ENCODE measurements at places on chromosomes 12 and 14.

DNA sequence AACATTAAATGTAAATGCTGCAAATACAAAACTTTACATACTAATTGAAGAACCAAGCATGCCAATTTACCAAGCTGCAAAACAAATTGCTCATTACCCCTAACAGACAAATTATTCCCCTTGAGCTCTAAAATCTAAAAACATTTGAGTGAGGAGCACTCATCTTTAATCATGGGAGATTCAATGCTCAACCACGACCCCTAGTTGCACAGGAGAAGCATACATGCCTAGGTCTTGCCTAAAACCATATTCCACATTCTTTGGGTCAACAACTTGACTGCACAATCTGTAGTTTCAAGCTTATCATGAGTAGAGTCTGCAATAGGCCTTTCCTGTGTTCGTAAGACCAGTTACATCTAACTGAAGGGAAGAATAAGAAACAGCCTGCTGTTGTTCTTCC is 69.7 kb downstream of the MGAT4C start:
- DNase-seq: no peak

- no peak for DNase-seq
Observed at GRCh38 chr12:40552868-40553267, 139.4 kb upstream of the CNTN1 start.

DNA sequence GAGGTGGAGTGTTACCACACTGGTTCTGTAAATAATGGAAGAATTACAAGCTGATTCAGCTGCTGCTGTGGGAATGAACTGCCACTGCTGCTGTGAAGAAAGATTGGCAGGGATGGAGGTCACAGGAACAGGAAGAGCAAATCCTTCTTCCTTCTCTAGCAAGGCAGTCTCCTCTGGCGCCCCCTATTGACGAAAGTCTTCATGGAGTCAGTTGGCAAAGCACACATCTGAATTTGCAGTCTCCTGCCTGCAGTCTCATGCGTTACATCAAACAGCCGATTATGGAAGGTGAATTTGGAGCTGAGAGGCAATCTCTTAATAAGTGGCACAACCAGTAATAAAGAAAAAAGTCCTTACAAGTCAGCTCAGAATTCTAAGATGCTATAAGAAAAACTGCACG is 106.0 kb upstream of the TMTC1 start:
- DNase-seq: no peak

DNA sequence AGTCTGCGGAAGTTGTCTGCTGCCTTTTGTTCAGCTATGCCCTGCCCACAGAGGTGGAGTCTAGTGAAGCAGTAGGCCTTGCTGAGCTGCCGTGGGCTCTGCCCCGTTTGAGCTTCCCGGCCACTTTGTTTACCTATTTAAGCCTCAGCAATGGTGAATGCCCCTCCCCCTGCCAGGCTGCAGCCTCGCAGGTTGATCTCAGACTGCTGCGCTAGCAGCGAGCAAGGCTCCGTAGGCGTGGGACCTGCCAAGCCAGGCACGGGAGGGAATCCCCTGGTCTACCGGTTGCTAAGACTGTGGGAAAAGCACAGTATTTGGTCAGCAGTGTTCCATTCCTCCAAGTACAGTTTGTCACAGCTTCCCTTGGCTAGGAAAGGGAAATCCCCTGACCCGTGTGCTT is 143.6 kb downstream of the DYRK2 start:
- DNase-seq: no peak

DNA sequence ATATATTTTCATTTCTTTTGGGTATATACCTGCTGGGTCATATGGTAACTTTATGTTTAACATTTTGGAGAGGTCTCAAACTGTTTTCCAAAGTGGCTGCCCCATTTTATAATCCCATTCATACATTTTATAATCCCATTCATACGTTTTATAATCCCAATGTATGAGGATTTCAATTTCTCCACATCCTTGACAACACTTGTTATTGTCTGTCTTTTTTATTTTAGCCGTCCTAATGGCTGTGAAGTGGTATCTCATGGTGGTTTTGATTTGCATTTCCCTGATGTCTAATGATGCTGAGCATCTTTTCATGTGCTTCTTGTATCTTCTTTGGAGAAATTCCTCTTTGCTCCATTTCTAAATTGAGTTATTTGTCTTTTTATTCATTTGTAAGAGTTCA is 6.7 kb upstream of the CFL2 start:
- DNase-seq: no peak

GRCh38 chr12:121468499-121468801 is 68.5 kb downstream of the RNF34 start:
- no peak for DNase-seq

GRCh38 chr12:12892681-12893141 is 1.3 kb downstream of the GPRC5A start:
- DNase-seq: no peak

GRCh38 chr12:61848893-61849292 is 411.3 kb upstream of the USP15 start:
- no peak for DNase-seq

GRCh38 chr12:25730489-25731349 is 177.6 kb upstream of the LMNTD1 start:
- no peak for DNase-seq

DNA sequence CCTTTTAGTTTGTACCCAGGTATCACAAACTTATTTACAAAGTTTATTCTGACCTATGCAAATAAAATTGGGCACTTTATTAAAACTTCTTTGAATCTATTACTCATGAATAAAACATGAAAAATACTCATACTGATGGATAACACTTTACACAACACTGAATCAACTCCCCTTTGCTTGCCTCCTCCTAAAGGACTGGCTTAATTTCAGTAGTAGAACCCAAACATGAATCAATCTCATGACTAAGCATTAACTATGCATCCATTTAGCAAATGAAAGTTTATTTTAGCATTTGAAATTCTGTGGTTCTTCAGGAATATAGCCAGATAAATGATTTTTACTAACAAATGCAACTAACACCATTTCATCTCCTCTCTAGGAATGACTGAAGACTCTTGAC is 32.4 kb downstream of the DENND5B start:
- no peak for DNase-seq

- no peak for DNase-seq
Observed at GRCh38 chr14:21880918-21881317, 207.3 kb upstream of the OR4E1 start.

GRCh38 chr12:46260913-46261476 is 7.8 kb downstream of the SLC38A1 start:
- no peak for DNase-seq

- no peak for DNase-seq
Observed at GRCh38 chr14:71105177-71105576, 197.9 kb downstream of the PCNX1 start.

DNA sequence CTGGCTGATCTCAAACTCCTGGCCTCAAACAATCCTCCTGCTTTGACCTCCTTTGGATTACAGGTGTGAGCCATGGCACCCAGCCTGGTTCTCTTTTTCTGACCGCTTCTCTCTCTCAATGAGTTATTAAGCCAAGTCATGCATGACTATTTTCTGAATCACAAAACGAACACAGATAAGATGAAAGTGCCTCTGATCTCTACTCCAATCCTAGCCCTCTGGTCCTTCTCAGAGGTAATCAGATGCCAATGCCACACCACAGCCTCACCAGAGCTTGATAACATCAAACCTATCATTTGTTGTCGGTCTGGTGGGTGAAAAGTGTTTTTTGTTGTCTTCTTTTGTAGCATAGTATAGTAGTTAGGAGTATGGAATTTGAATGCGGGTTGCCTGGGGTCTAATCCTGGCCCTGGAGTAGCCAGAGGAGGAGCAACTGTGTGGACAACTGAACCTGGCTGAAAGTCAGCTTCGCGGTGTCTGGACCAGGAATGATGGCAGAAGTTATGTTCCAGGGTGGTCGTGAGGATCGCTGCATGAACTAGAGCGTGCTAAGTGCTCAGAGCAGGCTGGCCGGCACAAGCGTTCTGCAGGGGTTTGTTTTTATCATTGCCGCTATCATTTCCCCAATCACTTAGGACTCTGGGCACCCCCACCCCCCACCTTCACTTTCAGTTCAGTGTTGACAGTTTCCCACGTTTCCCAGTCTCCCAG is 77.9 kb downstream of the SPRING1 start:
- no peak for DNase-seq

DNA sequence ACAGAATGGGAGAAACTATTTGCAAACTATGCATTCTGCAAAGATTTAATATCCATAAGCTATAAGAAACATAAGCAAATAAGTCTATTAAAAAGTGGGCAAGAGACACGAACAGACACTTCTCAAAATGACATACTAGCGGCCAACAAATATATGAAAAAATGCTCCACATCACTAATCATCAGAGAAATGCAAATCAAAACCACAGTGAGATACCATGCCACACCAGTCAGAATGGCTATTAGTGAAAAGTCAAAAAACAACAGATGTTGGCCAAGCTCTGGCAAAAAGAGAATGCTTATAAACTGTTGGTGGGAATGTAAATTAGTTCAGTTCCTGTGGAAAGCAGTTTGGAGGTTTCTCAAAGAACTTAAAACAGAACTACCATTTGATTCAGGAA is 121.3 kb downstream of the KCNMB4 start:
- no peak for DNase-seq

GRCh38 chr12:3552726-3553045 is 61.7 kb downstream of the PRMT8 start:
- no peak for DNase-seq

- DNase-seq: no peak
Observed at GRCh38 chr12:88860851-88861250, 280.6 kb upstream of the KITLG start.

- DNase-seq: peak; percentile 2
Observed at GRCh38 chr12:127677537-127678131, 589.3 kb upstream of the TMEM132C start.

GRCh38 chr12:122467983-122468382 is 32.7 kb downstream of the ZCCHC8 start:
- DNase-seq: no peak

DNA sequence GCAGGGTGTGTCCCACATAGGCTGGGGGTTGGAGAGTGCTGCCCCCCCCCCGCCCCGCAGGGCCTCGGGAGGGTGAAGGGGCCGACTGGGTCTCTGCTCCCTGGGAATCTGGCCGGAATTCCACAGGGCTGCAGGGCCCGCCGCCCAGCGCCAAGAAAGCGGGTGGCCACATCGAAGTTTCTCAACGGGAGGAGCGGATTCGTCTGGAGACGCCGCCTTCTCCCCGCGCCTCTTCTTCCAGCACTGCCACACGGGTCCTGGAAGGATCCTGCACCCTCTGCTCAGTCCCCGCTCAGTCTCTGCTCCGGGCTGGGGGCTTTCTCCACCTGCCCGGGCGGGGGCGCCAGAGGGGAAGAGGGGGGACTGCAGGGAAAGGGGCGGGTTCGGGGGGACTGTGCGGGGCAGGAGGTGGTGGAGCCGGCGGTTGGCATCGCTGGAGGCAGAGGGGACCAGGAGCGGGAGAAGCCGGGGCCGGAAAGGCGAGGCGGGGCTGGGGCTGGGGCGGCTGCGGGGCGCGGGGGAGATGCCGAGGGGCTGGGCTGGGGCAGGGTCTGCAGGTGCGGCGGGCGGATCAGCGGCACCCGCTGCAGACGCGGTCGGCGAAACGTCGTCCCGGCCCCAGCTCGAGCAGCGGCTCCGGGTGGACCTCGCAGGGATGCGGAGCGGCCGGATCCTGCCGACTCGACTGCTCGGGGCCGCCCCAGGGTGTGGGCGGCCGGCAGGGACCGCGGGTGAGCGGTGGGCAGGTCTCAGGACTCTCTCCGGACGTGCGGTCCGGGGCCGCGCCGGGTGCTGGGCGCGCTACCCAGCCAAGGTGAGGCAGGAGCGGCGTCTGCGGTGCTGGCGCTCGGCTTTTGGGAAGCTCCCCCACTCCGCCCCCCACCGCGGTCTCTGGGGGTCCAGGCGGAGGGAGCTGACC is 811.4 kb upstream of the TMEM132C start:
- no peak for DNase-seq

GRCh38 chr12:22529281-22530060 is 14.9 kb downstream of the C2CD5 start:
- no peak for DNase-seq

GRCh38 chr14:31945074-31945613 is 132.0 kb upstream of the ARHGAP5 start:
- no peak for DNase-seq

DNA sequence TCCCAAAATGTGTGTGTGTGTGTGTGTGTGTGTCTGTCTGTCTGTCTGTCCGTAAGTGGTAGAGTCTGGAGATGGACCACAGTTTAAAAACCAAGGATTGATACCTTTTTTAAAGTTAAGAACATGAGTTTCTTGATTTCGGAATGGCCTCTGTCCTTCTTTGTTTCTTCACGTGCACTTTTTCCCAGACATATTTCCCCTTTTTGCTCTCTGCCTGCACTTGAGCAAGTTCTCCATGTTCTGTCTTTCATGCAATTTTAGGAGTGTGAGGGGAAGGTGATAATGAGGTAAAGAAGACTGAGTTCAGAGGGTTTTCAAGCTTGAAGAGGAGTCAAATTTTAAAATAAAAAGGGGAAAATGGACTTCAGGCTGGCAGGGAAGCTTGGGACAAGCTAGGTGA is 12.7 kb downstream of the OLR1 start:
- DNase-seq: no peak

DNA sequence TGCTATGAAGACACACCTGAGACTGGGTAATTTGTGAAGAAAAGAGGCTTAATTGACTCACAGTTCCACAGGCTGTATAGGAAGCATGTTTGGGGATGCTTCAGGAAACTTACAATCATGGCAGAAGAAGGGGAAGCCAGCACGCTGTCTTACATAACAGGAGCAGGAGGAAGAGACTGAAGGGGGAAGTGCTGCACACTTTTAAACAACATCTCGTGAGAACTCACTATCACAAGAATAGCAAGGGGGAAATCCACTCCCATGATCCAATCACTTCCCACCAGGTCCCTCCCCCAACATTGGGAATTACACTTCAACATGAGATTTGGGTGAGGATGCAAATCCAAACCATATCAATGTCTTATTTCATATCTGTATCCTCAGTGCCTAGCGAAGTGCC is 307.2 kb downstream of the ATP23 start:
- no peak for DNase-seq

GRCh38 chr14:96204151-96205058 is at the start of gene BDKRB2:
BDKRB2 (plus strand) TSS chr14:96204839; CDS start chr14:96237108, 32,269 bp downstream.
- DNase-seq: no peak

- DNase-seq: no peak
Observed at GRCh38 chr14:93533437-93533836, 102.7 kb downstream of the UNC79 start.

DNA sequence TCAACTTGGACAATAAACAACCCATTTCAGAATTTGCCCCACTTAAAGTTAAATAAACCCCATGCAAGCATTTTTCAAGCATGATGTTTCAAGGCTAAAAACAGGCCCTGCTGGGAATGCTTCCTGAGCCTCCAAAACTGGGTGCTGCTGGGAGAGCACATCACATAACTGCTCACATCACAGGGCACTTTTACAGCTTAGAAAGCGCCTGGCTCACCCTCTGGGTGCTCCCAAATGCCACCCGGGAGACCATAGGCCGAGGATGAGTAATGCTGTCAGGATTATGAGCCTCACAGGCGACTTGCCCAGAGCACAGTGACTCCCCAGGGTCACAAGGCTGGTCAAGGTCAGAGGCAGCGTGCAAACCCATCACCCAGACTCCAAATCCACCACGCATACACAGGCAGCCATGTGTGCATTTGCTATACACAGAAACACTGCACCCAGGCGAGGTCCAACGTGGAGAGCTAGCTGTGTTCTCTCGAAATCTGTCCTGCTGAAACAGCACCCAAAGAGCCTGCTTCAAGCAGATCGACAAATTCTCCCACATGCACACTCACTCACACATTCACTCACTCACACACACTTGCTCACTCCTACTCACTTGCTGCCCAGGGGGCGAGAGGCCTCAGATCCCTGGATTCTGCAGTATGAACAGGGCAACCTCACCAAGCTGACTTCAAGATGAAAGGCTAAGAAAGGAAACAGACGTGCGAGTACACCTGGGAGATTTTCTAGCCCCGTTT is 58.7 kb downstream of the ITPK1 start:
- DNase-seq: no peak

Measured in stimulated activated CD8-positive, alpha-beta memory T cell treated with anti-CD3 and anti-CD28 coated beads, Interleukin-7, amount 100 ng/mL, for 1 hour (primary cell).